ENCODE measurements at places on chromosomes 5 and 9.

GRCh38 chr9:114549697-114550330 lies 37.8 kb upstream of the ATP6V1G1 start:
- no peak for DNase-seq

DNA sequence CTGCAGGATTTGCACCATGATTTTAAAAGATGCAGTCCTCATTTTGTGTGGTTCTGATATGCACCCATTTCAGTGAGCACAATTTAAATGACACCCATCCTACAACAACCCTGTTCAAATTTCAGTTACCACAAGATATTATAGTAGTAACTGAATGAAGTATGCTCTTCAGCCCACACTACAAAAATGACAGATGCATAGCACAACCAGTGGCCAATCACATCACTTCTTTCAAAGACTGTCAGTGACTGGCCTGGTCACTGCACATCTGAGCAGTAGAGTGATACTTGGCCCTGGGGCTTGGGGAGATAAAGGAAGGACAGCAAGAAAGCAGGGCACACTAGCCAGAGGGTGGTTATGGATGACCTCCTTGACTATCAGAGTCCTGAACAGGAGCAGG lies 19.8 kb upstream of the IFNK start:
- DNase-seq: no peak

DNA sequence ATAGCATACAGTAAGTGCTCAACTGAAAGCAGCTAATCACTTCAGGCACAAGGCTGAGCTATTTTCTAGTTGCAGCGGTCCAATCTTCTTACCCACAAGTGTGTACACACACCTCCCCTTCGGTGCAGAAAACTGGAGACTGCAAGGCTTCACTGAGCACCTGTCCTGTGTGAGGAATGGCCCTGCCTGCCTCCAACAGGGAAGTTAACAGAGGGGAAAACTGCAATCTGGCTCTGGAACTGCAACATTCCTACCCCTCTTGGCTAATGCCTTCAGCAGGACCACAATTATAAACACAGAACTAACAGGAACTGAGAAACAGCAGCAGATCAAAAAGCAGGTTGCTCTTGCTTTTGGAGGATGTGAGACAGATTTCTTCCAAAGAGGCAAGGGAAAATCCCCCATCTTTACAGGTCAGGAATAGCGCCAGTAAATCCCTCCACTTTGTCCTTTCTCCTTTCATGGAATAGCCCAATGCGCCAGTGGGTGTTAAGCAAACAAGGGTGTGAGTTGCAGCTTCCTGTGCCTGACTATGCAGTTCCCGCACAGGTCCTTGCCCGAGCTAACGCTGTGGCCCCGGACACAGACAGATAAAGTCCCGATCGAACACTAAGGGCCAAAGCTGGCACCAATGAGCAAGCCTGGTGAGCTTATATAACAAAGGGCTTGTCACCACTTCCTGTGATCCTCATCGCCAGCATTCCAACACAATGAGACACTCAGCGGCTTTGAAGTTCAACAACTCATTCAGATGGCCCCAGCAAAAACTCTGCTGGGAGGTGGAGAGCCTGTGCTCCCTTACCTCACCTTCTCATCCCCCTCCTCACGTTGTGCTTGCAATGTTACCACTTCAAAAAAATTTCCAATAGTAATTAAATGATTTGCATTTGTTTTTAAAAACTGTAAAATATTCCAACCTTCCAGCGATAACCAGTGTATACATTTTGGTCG lies 21.5 kb downstream of the SHB start:
- no peak for DNase-seq

GRCh38 chr9:124730772-124731171 lies 40.3 kb downstream of the NR6A1 start:
- no peak for DNase-seq

GRCh38 chr5:111603446-111603827 lies 91.1 kb upstream of the STARD4 start:
- no peak for DNase-seq

GRCh38 chr5:163460562-163461171 lies at the start of gene HMMR:
Gene HMMR, plus strand, starts transcription at chr5:163460632. Its CDS starts 61 bp downstream, at chr5:163460693.
- no peak for DNase-seq

DNA sequence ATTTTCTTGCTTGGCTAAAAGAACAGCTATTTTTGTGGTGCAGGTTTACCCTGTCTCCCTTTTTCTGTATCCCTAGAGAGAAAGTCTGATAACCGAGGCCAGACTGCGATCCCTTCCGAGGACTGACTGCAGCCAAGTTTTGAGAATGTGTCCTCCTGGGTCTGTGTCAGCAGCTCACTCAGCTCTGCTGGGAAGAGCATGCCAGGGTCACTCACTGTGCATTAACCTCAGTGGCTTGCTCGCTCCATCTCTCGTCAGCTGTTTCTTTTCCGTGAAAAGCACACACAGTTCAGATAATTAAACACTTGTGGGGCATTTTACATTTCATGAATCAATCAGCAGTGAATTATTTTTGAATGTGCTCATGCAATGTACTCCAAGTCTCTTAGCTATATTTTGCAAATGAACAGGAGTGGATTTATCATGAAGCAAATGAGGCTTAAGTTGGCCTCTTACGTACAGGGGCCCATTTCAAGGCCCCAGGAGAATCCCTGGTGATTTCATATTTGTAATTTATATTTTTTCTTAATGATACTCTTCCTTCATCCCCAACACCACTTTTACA lies 252.1 kb downstream of the SMARCA2 start:
- no peak for DNase-seq

Measured in stimulated activated CD4-positive, alpha-beta T cell treated with anti-CD3 and anti-CD28 coated beads, TNF-alpha, amount 100 ng/mL, for 48 hours (primary cell).